ENCODE measurements at places on chromosomes 11 and 22.

- DNase-seq: no peak
Observed at GRCh38 chr22:47446821-47447810, 684.7 kb downstream of the TBC1D22A start.

- DNase-seq: no peak
Observed at GRCh38 chr11:129190087-129190486, 2.0 kb downstream of the ARHGAP32 start.

DNA sequence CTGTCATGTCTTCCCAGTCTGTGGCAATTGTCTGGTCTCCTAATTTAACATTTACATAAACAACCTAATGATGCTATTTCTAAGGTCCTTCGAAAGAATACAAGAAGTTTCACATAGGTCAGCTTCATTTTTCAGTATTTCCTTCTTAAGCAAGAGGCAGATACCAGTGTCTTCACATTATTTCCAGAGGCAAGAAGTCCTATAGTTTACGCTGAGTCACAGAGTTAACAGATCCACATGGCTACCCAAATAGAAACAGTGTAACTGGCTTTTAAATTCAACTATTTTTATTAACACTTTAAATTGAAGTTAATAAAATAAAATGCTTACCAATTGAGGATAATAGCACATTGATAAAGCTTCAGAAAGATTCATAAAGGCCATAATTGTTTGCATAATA is 10.9 kb downstream of the PRRG4 start:
- no peak for DNase-seq

- DNase-seq: no peak
Observed at GRCh38 chr22:44567846-44568493, 69.9 kb upstream of the RTL6 start.

DNA sequence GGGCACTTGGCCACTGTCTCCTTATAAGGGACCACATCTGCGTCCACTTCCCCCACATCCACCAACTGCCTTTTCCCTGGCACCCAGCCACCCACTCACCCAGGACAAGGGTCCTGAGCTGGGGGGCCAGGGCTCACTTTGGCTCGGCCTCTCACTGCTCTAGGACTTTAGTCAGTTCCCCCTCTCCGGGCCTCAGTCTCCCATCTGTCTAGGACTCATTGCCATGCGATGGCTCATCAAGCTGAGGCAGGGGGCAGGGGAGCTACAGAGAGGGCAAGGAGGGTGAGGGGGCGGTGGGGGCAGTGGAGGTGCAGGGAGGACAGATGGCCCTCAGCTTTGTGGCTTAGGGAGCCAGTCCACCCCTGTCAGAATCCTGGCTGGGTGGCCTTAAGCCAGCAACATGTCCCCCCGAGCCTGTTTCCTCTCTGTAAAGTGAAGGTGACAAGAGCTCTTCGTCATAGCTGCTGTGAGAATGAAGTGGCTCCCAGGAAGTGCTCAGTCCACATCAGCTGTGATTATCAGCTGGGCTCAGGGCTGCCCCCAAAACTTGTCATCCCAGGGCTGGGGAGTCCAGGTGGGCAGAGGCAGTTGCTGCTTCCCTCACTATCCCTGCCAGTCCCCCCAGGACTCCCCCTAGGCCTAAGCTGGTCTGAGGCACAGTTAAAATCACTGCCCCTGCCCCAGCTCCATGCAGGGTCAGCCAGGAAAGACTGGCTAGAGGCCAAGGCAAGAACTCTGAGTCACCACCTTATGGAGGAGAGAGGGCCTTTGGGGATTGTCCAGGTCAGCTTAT is 14.9 kb downstream of the RAC2 start:
- DNase-seq: no peak

DNA sequence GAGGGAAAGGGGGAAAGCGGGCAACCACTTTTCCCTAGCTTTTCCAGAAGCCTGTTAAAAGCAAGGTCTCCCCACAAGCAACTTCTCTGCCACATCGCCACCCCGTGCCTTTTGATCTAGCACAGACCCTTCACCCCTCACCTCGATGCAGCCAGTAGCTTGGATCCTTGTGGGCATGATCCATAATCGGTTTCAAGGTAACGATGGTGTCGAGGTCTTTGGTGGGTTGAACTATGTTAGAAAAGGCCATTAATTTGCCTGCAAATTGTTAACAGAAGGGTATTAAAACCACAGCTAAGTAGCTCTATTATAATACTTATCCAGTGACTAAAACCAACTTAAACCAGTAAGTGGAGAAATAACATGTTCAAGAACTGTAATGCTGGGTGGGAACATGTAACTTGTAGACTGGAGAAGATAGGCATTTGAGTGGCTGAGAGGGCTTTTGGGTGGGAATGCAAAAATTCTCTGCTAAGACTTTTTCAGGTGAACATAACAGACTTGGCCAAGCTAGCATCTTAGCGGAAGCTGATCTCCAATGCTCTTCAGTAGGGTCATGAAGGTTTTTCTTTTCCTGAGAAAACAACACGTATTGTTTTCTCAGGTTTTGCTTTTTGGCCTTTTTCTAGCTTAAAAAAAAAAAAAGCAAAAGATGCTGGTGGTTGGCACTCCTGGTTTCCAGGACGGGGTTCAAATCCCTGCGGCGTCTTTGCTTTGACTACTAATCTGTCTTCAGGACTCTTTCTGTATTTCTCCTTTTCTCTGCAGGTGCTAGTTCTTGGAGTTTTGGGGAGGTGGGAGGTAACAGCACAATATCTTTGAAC is 6.8 kb downstream of the MALAT1 start:
- no peak for DNase-seq

DNA sequence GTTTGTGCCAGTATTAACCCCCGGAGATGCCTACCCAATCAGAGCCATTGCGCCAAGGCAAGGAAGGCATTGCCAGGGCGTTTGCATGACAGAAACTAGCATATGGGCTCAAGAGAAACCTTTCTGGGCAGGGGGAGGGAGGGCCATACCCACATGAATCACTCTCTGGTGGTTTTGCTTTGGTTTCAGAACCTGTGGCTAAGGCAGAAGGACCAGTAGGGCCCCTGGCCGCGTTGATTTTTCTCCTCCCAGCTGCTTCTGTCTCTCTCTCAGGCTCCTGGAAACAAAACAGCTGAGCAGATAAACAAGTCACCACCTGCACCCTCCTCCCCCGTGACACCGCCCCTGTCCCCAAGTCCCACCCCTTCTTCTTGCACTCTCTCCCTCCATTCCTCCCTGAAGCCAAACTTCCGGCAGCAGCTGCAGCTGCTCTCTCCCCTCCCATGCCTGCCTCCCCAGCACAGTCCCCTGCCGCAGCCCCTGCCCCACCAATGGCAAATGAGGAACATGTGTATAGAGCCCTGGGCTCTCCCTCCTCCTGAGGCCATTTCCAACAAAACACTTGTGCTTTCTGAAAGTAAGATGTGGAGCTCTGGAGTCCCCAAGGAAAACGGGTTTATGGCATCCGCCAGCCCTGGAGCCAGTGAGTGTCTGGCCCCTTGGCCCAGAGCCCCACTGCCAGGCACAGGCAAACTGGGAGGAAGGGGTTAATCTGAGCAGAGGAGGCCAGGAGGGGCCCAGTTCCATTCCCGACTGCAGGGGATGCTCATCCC is 39.0 kb upstream of the ADA2 start:
- no peak for DNase-seq

GRCh38 chr11:111093061-111093460 is 152.5 kb upstream of the POU2AF2 start:
- no peak for DNase-seq

DNA sequence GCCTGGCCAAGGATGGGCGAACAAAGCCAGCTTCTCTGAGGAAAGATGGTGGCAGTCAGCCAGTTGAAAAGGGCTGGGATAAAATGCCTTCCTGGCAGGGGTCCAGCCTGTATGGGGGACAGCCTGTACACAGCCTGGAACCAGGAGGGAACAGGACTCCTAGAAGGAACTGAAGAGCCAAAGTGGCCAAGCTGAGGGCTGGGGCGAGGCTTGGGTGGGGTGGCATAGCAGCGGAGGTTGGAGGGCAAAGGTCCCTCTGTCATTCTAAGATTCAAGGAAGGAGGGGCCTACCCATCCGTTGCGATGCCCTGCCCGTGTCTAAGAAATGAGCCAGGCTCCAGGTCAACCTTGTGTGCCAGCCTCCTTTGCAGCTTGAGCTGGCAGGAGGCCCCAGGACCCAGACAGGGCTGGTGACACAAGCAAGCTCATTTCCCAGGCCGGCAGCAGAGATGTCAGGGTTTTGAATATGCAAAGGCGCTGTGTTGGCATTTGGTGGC is 22.6 kb downstream of the FADD start:
- DNase-seq: no peak

DNA sequence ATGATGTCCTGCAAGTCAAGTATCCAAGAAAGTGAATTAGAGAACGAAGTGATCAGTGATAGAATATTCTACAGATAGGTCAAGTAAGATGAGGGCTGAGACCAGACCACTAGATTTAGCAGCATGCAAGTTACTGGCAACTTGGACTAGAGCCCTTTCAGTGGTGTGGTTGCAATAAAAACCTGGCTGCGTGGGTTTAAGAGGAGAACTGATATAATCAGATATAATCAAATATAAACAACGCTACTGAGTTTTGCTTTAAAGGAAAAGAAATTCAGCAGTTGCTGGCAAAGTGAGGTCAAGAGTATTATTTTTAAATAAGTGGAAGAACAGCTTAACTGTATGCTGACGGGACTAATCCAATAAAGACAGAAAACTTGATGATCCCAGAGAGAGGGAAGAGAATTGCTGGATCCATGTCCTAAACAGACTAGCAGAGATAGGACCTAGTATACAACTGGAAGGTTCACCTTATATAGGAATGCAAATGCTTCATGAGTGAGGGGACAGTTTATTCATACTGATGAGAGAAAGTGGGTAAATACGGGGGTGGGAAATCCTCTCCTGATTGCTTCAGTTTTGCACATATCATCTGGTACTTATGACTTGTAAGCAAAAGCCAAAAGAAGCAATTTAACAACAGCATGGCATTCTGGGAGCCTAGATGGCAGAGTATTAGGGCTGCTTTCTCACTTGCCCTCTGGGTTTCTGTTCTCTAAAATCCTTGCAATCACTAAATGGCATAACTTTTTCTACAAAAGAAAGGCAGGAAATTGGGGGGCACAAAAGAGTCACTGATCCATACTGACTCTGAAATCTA is 146.2 kb downstream of the RBFOX2 start:
- no peak for DNase-seq

DNA sequence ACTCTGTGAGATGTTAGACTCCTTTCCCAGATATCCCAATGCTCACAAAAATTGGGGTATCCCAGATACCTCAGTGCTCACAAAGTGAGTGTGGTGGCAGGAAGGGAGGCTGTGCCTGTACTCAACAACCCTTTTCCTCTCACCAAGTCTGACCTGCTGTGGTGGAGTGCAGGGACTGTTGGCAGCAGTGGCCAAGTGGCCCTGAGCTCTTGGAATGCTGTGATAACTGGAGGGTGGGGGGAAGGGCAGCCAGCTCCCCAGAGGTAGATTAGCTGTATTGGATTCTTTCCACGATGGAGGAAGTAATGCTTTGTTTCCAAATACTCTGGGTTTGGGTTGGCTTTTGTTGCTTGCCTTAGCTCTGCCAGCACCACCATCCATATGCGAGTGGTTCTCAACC is 46.0 kb upstream of the OR9Q1 start:
- no peak for DNase-seq

GRCh38 chr11:79055856-79056631 is 384.8 kb downstream of the TENM4 start:
- DNase-seq: no peak

DNA sequence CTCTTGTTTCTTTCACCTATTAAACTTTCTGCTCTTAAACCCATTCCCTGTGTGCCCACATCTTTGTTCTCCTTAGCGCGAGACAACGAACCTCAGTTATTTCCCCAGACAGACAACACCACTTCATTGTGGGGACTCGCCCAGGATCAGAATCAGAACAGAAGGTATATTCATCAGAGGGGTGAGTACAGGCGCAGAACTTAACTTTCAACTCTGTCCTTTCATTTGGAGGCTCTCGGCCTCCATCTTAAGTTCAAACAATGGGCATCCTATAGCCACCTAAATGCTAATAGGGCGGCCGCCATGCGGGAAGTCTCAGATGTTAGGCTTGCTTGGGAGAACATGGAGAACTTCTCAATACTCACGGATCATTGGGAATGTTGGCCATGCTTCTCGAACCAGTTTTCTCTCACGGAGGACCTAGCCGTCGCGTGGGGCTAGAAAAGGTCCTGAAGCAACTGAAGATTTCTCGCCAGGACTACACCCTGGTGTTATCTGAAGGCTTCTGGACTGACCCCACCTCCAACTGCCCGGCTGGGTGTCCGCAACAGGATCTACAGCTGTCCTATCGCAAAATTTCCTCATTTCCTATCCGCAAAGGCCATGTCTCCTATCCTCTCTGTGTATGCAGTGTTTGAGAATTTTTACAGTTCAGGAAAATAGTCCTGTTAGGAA is 13.4 kb upstream of the HYLS1 start:
- DNase-seq: no peak

DNA sequence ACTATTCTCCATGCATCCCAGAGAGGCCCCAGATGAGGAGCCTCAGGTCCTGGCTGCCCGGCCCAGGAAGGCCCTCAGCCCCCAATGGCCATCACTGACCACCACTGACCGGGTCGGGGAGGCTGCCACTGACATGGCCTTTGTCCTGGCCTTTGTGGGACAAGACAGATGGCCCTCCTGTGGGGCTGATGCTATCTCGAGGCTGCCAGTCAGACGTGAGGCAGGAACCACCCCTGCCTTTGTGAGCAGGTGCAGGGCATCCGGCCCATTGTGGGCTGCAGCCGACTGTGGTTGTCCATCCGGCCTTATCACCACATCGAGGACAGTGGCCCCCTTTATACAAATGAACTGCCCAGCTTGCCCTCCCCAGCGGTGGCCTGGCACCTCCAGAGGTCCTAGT is 5.5 kb downstream of the GP1BB start:
- DNase-seq: no peak

DNA sequence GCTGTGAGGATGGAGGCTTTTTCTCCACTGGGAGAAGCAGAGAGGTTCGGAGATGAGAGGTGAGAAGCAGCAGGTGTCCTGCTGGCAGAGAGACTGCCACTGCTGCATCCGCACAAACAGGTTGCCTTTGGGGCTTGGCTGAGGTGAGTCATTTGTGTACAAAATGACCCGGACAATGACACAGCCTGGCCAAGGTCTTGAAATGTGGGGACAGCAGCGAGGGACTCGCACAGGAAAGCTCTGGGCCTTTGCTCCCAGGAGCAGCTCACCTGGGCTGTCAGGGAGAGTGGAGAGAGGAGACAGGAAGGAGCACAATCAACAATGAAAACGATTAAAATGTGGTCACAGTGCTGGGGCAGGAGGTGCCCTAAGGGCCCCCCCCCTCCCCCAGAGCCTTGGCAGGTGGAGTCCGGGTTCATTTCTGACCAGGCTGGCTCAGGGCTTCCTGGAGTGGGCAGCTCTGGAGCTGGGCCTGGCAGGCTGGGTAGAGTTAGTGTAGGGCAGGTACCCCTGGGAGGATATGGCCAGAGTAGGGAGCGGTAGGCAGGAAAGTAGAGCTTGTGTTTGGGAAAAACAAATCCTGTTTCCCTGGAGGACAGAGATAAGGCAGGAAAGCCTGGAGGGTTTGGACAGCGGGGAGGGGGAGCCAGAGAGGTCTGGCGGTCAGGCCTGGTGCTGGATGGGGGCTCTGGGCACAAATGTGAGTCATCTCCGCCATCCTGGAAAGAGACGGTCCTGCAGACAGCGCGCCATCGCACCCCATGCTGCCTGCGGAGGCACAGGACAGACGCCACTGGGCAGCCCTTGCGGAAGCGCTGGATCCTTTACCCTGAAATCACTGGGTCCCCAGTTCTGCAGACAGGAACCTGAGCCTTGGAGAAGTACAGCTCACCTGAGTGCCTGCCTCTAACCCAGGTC is 37.8 kb upstream of the CELSR1 start:
- no peak for DNase-seq
